Glutamatergic neuron (in vitro differentiated cells): ENCODE measurements at places on chromosomes 16 and 17.

GRCh38 chr16:51971184-51971583 is 575.8 kb downstream of the TOX3 start:
- DNase-seq: peak; percentile 47

DNA sequence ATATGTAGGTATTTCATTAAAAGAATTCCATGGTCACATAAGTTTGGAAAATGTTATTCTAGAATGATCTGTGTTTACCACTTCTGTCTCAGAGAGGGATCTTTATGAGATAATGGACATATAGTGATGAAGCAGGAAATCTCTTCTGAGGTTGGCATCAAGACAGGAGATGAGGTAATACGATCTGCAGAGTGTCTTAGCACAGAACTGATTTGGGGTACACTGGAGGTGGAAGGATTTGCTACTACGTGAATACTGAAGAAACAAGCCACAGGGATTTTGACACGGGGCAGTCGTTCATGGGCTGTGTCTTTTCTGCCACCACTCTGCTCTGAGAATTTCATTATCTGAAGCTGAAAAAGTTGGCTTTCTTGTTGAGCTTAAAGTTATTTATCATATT is 5.5 kb downstream of the CBFB start:
- no peak for DNase-seq

- peak; percentile 46 for DNase-seq
Observed at GRCh38 chr16:4450931-4451519, 23.4 kb downstream of the NMRAL1 start.

- no peak for DNase-seq
Observed at GRCh38 chr17:1073241-1073962, 76.5 kb downstream of the TIMM22 start.
